B cell (primary cell): ENCODE measurements at places on chromosomes 3 and 15. TPM values are rescaled to one million over a fixed set of nuclear protein-coding genes. Genes with fewer than 3 reads are reported as not detected.

TM2D3 gene
- 56.4 and 63.5 TPM in 2 replicates for total RNA-seq

ZNF620 gene
- total RNA-seq, result 5.3 and 6.6 TPM in 2 replicates

CHRFAM7A gene
- total RNA-seq, result 1.1 and 1.2 TPM in 2 replicates

CAMK2N2 gene
- total RNA-seq, result 0.29 TPM in 1 of 2 replicates, not detected in the other

CASR gene
- total RNA-seq, result not detected in 2 replicates

CHRD gene
- not detected in 2 replicates for total RNA-seq

EMC7 gene
- 28.8 and 29.9 TPM in 2 replicates for total RNA-seq

POPDC2 gene
- total RNA-seq, result 6.0 and 8.0 TPM in 2 replicates

SLC25A36 gene
- total RNA-seq, result 76.0 and 86.3 TPM in 2 replicates

IQCF2 gene
- total RNA-seq, result not detected in 2 replicates

SPATA12 gene
- total RNA-seq, result not detected in 2 replicates

ARHGEF26 gene
- total RNA-seq, result not detected in 2 replicates

TEX264 gene
- 31.8 and 39.1 TPM in 2 replicates for total RNA-seq

GOLGA8O gene
- total RNA-seq, result 0.71 and 1.2 TPM in 2 replicates

HESX1 gene
- 0.39 and 0.90 TPM in 2 replicates for total RNA-seq

MYRIP gene
- 0.10 TPM in 1 of 2 replicates, not detected in the other for total RNA-seq

LRRC2 gene
- total RNA-seq, result not detected in 2 replicates

FOXB1 gene
- not detected in 2 replicates for total RNA-seq

KLHL40 gene
- total RNA-seq, result not detected in 2 replicates

POLQ gene
- 0.79 and 0.97 TPM in 2 replicates for total RNA-seq

FGD5 gene
- total RNA-seq, result 0.12 TPM in 1 of 2 replicates, not detected in the other

AADACL2 gene
- not detected in 2 replicates for total RNA-seq

SLC51A gene
- not detected in 2 replicates for total RNA-seq

KCNH8 gene
- 4.0 and 4.3 TPM in 2 replicates for total RNA-seq

PLIN1 gene
- total RNA-seq, result 0.53 and 1.2 TPM in 2 replicates

ABHD17C gene
- 1.9 and 2.8 TPM in 2 replicates for total RNA-seq

SEMA5B gene
- 0.05 TPM in 1 of 2 replicates, not detected in the other for total RNA-seq

ADCY5 gene
- not detected in 2 replicates for total RNA-seq

CHST13 gene
- not detected in 2 replicates for total RNA-seq

SLC38A3 gene
- not detected in 2 replicates for total RNA-seq

PCSK6 gene
- total RNA-seq, result 0.53 and 1.6 TPM in 2 replicates

GP9 gene
- not detected in 2 replicates for total RNA-seq

ACP3 gene
- 0.39 and 0.64 TPM in 2 replicates for total RNA-seq

SPRED1 gene
- total RNA-seq, result 1.2 and 2.1 TPM in 2 replicates

PLA2G4E gene
- total RNA-seq, result not detected in 2 replicates

VEPH1 gene
- total RNA-seq, result not detected in 2 replicates

STIMATE gene
- total RNA-seq, result 37.7 and 38.4 TPM in 2 replicates
